NCI-H1105 (cell line): ENCODE measurements at places on chromosomes 6 and 20.
A peak's percentile ranks its signal among the peaks of the same experiment; 100 is the strongest.

DNA sequence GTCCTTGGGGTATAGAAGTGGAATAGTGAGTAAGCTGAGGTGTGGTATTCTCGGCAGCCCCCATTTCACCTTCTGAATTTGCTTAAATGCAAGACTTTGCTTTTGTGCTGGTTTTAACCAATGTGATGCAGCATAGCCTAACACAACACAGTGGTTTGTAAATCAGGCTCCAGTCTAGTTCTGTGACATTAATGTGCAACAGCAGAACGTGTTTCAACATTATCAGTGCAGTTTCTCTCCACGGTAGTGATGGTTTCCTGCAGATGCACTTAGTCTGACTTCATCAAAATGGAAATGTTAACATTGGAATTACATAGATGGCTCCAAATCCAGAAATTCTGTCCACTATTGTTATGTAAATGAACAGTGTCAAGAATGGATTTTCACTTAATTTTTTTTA is 139.5 kb downstream of the ZFAND3 start:
- no peak for DNase-seq

DNA sequence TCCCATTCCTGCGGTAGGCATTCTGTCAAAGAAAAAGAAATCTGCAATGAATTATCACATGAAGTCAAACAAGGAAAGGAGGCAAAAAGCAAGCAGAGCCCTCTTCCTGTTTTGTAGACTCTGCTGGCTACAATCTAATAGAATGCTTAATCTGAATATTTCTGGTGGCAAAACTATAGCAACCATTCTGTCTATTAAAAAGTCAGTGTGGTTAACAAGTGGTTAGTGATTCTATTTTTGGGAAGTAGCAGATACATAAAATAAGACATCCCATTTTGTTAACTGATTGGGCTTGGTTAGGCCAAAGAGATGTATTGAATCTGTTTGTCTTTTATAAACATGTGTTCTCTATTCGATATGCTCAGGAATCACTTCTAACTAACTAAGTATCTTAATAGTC is 442.3 kb downstream of the CDC5L start:
- no peak for DNase-seq

DNA sequence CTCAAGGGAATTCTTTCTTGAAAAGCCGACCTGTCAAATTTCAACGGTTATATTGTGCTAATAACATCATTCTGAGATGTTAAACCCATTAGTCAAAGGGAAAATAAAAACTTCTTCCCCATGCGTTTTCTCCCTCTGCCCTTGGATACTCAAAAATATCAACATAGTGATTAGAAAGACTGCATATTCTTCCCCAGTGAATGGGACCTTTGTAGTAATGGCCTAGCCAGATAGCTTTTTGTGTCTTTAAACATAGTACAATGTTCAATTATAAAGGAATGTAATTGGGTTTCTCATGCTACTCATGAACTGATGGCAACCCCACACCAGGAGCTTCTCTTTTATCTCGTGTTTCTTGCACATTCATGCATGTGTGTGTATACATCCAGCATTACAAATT is 69.4 kb downstream of the PHACTR1 start:
- DNase-seq = no peak

- peak; percentile 69 for DNase-seq
These were observed 92.6 kb upstream of the SLC22A23 start for GRCh38 chr6:3549314-3549940.

DNA sequence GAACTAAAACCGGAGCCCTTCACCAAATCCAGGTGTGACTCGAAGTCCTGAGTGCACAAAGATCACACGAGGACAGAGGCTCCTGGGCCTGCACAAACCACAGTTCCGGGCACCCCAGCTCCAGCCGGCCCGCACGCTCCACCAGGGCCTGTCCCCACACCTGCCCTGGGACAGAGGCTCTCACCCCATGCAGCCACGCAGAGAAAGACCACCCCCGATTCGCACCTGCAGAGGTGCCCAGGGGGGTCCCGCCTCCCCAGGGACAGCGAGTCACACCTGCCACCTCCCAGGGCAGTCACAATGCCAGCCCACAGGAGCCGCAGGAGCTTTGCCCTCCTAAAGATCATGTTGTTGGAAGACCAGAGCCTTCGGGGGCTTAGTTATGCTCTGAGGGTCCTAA is 25.4 kb upstream of the MRGBP start:
- no peak for DNase-seq

DNA sequence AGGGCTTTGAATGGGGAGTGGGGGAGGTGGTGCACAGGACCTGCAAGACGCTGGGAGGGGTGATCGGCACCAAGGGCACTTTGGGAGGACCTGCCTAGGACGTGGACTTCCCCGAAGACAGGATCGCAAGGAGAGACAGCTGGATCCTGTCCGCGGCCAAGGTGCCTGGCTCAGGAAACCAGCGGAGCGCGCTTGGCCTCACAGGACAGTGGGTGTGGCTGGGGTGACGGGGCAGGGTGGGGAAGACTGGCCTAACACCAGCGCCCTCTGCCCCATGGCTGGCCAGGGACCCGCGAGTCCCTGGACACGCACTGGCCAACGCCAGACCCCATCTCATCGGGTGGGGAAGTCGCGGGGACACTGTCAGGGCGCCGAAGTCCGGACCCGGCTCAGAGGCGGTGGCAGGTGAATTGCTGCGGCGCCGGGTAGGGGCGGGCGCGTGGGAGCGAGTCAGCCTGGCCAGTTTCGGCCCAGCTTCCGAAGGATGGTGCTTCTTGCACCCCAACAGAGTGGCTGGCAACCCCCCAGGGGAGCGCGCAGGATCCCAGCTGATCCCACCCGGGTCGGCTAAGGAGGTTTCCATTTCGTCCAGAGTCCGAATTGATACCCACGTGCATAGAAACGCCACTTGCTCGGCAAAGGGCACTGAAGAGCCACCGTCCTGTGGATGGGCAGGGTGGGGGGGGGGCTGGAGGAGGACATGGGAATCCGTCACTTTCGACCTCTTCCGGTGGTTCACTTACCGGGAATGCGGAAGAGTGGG is 785 bp upstream of the THBD start:
- no peak for DNase-seq

DNA sequence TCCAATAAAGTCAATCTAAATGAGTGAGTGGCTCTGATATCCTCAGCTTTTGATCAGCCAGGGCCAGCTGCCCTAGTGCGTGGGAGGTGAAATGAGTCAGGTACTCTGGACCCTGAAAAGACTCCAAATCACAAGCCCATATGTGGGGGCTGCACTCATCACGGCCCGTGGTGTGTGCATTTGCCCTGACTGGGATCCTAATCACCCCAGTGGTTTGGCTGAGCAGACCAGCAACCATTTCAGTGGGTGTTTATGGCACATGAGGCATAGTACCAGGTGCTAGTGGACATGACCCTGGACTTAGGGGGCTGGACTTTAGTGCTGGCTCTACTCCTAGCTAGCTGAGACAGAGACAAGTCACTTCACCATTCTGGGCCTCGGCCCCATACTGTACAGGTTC is 39.4 kb downstream of the SCML4 start:
- DNase-seq = no peak

DNA sequence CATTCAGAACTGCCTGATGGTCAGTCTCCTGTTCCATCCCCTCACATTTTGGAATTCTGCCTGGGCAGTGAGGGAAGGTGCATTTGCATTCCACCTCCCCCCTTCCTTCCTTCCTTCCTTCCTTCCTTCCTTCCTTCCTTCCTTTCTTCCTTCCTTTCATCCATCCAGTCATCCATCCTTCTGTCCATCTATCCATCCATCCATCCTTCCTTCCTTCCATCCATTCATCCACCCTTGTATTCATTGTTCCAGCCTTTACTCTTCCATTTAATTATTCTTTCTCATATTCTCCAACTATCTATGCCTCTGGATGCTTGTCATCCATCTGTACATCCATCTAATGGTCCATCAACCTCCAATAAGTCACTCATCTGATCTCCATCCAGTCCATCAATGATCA is 14.0 kb downstream of the PCK1 start:
- DNase-seq = no peak

DNA sequence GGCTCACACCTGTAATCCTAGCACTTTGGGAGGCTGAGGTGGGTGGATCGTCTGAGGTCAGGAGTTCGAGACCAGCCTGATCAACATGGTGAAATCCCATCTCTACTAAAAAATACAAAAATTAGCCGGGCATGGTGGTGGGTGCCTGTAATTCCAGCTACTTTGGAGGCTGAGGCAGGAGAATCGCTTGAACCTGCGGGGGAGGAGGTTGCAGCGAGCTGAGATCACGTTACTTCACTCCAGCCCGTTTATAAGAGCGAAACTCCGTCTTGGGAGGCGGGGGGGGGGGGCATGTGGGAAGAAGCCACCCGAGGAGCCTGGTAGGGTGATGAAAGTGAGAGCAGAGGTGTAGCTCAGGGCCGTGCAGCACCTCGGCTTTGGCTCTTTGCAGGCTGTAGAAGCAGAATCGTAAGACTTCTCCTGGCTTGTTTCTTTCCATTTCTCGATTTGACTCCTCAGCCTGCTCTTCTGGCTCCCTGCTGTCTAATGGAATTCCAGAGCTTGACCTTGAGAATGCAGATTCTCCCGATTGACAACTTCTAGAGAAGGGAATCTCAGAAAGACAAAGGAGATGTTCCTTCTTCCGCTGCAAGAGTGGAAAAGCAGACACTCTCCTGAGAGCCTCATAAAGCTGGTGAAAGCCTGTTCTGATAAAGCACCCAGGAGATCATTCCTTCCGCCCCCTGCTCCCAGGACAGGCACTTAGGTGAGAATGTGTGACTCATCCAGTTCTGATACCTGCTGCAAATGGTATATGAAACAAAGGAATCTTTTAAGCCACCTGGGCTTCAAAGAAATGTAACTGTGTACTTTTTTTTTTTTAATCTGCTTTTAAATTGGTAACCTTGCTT is 26.0 kb upstream of the PPP1R16B start:
- DNase-seq = no peak

DNA sequence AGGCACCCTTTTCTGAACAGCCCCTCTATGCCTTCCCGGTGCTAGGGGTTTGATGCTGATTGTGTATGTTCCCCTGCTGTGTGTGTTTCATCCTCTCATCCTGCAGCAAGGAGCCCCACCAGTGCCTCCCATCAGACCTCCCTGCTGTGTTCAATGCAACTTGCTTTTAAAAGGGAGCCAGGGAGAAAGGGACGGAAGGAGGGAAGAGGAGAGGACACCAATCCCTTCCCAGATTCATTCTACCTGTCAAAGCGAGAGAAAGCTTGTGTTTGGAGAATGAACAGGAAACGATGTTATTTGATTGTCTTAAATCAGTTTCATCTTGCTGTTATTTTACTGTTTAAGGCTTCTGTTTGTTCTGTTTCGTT is 259.2 kb downstream of the ADGB start:
- DNase-seq = no peak

- DNase-seq = no peak
These were observed 120.2 kb downstream of the GMPR start for GRCh38 chr6:16358531-16359138.

DNA sequence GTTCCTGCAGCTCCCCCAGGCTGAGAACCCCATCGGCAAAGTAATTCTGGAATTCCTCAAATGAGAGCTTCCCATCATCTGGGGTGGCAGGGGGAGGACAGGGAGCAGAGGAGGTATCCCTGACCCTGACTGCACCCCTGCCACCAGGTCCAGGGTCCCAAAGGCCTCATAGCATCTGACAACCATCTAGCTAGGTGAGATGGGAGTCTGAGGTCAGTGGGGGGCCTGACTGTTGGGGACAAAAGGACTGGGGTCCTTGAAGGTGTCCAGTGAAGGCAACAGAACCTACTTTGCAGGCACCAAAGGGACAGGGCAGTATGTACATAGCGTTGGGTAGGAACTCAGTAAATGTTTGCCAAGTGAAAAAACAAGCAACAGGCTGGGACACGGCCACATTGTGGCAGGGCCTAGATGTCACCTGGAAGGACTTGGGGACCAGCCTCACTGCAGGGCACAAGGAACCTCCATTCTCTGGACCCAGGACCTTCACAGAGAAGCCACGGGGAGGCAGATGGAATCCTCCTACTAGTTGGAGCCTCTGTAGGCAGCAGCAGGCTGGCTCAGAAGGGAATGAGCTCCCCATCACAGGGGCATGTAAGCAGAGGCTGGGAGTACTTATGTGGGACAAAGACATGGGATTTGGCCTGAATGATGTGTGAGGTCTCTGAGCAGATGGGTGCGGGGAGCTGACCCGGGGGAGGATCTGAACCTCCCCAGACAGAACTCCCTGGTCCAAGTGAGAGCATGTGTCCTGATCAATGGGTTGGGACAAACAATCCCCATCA is 3.3 kb downstream of the NECAB3 start:
- DNase-seq = no peak

GRCh38 chr6:3844097-3844463 is 5.1 kb upstream of the FAM50B start:
- DNase-seq = no peak

GRCh38 chr20:51162015-51162414 is 139.1 kb upstream of the KCNG1 start:
- no peak for DNase-seq

DNA sequence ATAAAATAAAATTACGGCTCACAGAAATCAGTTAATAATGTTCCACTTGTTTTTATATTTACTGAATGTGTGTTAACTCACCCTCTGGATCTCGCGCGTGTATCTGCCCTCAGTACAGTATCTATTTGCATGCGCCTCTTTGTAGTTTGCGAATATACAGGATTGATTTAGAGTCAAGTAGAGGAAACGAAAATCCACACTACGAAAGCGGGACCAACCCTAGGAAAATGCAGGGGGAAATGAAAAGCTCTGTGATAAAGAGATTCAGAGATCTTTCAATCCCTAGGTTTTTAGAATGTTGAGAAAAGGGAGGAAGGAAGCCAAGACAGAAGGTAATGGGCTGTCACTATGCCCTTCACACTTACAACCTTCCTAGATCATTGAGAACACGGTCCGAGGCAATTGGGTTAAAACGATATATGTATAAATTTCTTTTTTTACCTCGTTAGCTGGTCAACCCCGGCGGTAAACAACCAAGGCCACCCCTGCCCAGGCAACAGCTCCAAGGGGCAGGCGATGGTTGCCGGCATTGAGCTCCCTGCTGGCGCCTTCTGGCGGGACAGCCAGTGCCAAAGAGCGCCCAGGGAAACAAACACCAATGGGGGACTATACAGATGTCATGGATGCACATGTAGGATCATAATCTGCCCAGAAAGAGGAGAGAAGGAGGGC is 792 bp upstream of the FUT9 start:
- DNase-seq = no peak

- no peak for DNase-seq
These were observed 55.2 kb upstream of the ASIP start for GRCh38 chr20:34185766-34186620.

DNA sequence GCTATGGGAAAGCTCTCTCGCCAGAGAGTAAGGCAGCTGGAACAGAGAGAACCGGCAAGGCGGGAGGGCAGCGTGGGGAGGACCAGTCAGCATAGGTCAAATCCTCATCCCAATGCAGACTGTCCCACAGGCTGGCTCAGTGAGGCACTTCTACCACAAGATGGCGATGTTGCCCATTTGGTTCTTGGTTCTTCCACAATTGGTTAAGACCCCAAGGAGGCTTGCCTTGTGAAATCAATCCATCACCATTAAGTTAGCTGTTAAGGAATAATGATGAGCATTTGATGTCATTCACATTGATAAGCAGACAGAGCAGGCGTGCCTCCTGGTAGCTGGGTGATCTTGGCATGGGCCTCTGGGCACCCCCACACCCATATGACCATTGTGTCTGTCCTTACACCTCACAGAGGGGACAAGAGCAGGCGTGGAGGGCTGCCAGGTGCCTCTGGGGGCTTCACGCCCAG is 2.4 kb downstream of the CSTL1 start:
- peak; percentile 65 for DNase-seq
